B cell (primary cell): ENCODE measurements at places on chromosomes 5 and 9. TPM values are rescaled to one million over a fixed set of nuclear protein-coding genes. Genes with fewer than 3 reads are reported as not detected.

C9 gene
- not detected in 2 replicates for polyA plus RNA-seq

FBP1 gene
- polyA plus RNA-seq: 2.7 and 2.8 TPM in 2 replicates

GMCL2 gene
- polyA plus RNA-seq: not detected in 2 replicates

HMHB1 gene
- polyA plus RNA-seq: not detected in 2 replicates

NSG2 gene
- not detected in 2 replicates for polyA plus RNA-seq

HIGD2A gene
- 102 and 212 TPM in 2 replicates for polyA plus RNA-seq

DAP gene
- polyA plus RNA-seq: 30.2 and 42.6 TPM in 2 replicates
